ENCODE measurements at places on chromosomes 12 and 14.
A peak's percentile ranks its signal among the peaks of the same experiment; 100 is the strongest.

GRCh38 chr14:31902945-31903646 is 174.0 kb upstream of the ARHGAP5 start:
- no peak for DNase-seq

DNA sequence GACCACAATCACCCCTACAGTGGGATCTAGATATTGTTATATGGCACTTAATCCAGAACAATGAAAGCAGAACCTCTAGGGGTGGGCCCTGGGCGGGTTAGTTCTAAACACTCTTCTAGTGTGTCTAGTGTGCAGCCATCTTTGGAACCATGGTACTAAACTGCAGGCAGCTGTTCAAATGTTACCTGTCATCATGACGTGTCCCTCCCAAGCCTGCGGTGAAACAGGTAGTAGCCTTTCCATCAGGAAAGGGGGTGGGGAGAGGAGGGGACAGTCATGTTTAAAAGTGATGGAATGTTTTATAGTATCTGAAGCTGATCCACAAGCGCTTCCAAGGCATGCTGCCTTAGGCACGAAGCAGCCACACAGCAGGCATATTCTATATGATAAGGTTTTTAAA is 122.6 kb upstream of the SLC35F4 start:
- no peak for DNase-seq

DNA sequence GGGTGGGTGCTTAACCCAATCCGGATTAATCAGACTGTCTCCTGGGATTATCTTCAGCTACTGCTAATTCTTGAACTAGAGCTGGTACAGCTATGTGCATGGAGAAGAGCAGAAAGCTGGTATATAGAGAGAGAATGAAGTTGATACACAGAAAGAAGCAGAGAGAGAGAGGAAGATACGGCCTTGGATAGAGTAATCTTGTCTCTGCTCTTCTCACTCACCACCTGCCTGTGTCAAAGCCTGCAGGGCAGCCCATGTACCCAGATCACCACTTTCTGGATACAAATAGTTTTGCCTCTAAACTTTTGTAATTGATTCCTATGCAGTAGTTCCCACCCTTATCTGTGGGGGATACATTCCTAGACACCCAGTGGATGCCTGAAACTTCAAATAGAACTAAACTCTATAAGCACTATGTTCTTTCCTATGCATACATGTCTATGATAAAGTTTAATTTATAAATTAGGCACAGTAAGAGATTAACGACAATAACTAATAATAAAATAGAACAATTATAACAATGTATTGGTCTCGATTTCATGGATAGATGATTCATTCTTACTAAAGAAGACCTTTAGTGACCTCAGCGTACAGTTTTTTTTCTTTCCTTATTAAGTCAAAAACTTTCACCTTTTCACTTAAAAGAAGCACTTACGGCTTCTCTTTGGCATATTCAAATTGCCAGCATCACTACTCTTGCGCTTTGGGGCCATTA is 45.5 kb downstream of the YEATS4 start:
- no peak for DNase-seq

- no peak for DNase-seq
These were observed 153.1 kb downstream of the ANO6 start for GRCh38 chr12:45368841-45369489.

- no peak for DNase-seq
These were observed 26.6 kb downstream of the ATF7 start for GRCh38 chr12:53599579-53599978.

- DNase-seq, result peak; percentile 22
These were observed 18.0 kb upstream of the TCP11L2 start for GRCh38 chr12:106284358-106285105.

- DNase-seq, result no peak
These were observed 108.5 kb downstream of the SRGAP1 start for GRCh38 chr12:63952995-63953394.

DNA sequence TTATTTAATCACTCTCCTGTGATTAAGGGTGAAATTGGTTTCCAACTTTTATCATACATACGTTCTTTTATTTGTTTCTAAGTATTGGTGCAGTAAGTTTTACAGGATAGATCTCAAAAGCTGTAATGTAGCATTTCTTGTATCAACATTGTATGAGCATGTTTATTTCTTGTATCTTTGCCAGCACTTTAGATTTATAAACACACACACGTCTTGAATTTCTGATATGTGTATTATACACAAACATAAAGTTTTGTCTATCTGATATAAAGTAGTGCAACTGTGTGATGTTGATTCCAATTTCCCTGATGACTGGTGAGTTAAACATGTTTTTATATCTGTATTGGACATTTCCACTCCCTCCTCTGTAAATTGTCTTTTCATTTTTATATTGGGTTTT is 134.7 kb downstream of the NOVA1 start:
- no peak for DNase-seq

All from activated CD4-positive, alpha-beta T cell treated with anti-CD3 and anti-CD28 coated beads for 48 hours (primary cell).